G401 (cell line): ENCODE measurements at places on chromosomes 7 and 10. TPM values are rescaled to one million over a fixed set of nuclear protein-coding genes. Genes with fewer than 3 reads are reported as not detected.

- no peak for DNase-seq
Measured at GRCh38 chr10:23338886-23339285, 5.7 kb downstream of the C10orf67 start.

DNA sequence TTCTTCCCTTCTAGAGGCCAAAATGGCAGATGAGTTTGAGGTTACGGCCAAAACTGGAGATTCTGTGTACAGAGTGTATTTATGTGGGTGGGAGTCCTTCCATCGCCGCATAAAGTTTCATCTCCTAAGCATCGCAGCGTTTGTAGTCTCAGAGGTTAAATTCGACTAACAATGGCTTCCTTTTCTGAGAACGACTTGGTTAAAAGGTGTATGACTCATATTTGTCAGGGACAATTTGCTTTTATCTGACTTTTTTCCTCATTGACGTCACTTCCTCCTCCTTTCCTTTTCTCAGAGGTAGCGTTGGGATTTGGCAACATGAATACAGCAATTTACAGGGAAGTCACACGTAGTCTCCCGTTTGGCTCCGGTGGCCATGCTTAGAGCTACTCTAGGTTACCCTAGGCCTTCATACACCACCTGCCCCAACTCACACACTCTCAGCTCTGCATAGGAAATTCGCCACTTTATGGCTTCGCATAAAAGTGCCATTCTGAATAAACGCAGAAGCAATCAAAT lies 37.6 kb upstream of the TCF7L2 start:
- DNase-seq, result no peak

- DNase-seq, result no peak
Measured at GRCh38 chr7:102721-103120, 89.7 kb upstream of the FAM20C start.

DNA sequence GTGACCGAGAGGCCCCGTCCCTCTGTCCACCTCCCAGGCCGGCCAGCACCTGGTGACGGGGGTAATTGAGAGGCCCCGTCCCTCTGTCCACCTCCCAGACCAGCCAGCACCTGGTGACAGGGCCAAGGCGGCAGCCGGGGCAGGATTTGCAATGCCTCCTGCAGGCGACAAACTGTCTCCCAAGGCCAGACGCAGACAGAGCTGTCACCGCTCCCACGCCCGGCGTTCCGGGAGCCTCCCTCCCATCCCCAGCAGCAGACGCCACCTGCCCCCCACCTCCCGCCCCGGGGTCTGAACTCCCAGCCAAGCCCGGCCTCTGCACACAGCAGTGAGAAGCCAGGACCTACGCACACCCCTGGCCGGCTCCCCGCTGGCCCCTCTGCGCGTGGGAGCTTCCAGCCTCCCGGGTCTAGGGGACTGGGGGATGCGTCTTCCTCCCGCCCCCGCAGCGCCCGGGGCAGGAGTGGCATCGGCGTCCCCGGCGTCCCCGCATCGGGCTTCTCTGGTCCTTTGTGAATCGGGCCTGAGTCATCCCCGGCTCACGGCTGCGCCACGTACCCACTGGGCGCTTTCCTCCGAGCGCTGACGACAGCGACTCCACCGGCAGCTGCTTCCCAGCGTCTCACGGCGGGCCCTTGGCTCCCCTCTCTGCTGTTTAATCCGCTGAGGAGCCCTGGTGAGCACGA lies 95.1 kb upstream of the DIP2C start:
- peak; percentile 49 for DNase-seq

GRCh38 chr7:117470777-117471176 lies 9.0 kb upstream of the CFTR start:
- no peak for DNase-seq

- DNase-seq, result no peak
Measured at GRCh38 chr7:114949231-114949630, 27.3 kb downstream of the MDFIC start.

DNA sequence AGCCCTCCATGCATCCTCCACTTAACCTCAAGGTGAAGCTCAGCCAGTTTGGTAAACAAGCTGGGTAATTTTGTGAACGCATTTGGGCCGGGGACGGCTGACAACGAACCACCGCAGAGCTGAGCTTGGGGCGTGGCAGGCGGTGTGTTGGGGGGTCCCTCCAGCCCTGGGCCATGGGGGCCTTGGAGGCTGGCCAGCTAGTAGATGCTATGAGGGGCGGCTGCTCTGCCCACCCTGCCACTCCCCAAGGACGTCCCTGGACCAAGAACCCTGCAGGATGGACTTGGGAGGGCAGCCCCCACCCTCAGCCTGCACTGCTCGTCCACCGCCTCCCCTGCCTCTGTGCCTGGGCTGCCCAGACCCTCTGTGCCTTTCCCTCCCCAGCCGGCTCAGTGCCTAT lies 12.0 kb upstream of the SCART1 start:
- DNase-seq, result no peak

GRCh38 chr10:71627956-71628355 lies 91.6 kb downstream of the C10orf105 start:
- DNase-seq, result no peak

DNA sequence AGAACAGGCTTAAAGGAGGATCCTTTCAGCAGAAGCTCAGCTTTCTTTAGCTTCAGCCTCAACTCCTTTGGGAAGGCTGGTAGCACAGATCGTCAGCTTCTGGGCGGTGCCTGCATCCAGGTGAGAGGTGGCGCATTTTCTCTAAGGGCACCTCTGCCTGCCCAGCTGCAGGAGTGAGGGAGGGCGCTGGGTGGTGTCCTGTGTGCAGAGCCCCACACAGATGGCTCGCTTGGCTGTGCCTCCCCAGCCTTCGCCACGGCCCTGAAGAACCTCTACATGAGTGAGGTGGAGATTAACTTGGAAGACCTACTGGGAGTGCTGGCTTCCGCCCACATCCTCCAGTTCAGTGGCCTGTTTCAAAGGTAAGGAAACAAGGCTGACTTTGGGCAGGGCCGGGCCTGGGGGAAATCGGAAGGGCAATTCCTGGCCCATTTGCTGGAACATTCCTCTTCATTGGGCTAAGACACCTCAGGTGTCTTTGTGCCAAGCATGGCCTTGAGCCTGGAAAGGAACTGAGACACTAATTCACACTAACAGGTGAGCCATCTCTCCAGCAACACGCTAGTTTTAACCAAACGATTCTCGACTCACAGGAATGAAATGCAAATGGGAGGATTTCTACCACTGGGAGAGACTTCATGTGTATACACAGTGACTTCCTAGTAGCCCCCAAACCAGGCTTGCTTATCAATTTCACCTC lies 19.9 kb downstream of the BTBD16 start:
- no peak for DNase-seq

DNA sequence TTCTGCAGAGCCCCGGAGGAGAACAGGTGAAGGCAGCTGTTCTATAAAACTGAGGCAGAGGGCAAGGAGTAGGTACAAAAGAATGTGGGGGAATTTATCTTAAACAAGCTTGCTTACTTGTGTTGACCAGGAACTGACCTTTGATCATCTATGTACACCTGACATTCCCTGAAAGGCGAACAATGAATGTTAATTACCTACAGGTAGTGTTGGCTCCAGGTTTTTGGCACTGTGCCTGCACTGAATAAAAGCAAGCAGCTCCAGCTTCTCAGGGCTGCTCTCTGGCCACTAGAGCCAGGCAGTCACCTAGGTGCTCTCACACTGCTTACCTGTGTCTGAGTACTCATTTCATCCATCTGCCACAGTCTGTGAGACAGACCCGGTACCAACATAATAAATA lies 87.0 kb downstream of the RAPGEF5 start:
- no peak for DNase-seq

DNA sequence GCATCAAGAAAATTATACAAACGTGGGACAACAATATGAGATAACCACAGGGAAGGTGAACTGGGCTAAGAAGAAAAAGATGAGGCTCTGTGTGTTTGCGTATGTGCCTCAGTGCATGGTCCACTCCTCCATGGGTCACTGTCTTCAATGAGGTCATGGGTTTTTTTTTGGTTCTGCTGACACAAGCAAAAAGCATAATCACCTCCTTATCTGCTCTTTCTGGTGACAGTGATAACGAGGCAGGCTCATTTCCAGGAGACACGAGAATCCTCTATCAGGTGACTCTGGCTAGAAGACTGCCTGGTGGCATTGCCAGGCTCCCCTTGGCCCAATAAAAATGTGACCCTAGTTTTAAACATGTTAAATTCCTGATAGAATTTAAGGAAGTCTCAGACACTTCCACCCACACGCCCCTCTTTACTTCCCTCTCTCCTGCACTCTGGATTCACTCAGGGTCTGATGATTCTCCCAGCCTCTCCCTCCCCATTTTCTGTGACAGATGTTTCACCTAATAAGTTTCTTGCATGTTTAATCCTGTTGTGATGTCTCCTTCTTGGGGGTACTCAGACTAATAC lies 35.3 kb upstream of the CDCA7L start:
- no peak for DNase-seq

DNA sequence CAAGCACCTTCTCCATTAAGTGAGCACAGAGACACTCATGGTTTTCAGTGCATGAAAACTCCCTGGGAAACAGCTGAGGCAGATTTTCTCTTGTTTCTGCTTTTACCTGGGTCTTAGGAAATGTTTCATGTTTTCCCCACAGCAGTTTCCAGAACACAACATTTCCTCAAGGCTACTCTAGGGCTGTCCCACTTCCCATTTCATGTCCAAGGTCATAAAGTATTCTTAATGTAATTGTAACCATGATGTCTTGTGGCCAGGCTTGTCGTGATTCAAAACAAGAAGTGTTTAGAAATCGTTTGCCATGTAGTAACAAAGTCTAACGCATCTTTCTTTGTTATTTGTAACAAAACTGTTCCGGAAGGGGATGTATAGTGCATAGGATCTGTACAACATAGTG lies 83.8 kb upstream of the NRP1 start:
- DNase-seq, result no peak

DNA sequence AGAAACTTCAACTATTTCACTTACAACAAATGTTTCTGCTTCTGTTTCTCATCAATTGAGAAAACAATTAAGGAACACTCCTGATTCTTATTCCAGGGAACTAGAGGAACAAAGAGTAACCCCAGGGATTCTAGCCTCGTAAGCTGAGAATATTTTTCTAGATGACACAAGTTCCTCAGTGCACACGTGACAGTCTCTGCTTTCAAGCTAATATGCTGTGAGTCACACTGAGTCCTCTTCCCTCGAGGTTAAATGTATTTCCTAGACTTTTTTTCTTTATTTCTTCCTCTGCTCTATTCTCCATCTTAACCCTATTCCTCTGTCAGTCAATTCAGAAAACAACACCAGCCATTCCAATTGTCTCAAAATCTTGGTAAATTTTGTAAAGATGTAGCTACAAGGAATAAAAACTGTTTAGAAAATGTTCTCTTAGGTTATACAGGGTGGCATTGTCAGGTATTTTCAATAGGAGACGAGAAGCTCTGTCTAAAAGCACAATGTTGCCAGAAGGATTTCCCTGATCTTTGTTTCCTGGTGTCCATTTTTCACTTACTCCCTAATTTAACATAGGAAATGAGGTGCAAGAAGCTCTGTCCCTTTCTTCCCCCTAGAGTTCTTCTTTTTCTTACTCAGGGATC lies 5.8 kb upstream of the C1GALT1 start:
- no peak for DNase-seq

DNA sequence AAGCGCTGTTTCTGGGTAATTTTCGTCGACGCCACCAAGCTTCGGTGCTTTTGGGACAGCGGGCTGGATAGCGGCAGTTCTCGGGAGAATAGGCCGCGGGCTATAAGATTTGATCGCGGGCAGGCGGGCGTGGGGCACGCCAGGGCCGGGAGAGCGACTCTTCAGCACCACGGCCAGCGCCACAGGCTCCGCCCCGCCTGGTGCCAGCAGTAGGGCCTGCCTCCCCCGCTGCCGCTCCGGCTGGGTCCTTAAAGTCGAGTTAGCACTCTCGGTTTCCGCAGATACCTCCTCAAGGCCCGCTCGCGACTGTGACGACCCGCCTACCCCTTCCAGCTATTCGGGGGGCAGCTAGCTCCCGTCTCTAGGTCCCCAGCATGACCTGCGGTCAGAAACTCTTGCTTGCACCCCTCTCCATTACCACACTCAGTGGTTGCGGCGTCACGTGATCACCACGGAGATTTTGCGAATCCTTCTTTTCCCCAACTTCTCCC lies 9.4 kb downstream of the NXPH1 start:
- peak; percentile 45 for DNase-seq

DNA sequence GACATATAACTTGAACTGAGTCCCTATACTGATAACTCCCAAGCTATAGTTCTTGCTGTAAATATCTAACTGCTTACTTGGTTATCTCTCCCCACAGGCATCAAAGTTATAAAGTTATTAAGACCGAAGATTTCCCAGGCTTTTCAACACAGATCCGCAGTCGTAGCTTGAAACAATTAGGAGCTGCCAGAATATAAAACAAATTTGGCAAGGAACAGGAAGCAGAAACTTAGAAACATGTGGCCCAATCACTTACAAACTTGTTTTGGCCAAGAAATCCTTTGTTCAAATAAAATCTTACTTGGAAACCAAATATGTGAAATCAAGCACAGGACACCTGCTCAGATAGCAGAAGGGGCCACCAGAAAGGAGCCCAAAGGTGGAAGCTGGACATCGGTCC lies 9.0 kb downstream of the SLC16A12 start:
- no peak for DNase-seq

- no peak for DNase-seq
Measured at GRCh38 chr10:90798482-90798881, 59.4 kb downstream of the HTR7 start.

DNA sequence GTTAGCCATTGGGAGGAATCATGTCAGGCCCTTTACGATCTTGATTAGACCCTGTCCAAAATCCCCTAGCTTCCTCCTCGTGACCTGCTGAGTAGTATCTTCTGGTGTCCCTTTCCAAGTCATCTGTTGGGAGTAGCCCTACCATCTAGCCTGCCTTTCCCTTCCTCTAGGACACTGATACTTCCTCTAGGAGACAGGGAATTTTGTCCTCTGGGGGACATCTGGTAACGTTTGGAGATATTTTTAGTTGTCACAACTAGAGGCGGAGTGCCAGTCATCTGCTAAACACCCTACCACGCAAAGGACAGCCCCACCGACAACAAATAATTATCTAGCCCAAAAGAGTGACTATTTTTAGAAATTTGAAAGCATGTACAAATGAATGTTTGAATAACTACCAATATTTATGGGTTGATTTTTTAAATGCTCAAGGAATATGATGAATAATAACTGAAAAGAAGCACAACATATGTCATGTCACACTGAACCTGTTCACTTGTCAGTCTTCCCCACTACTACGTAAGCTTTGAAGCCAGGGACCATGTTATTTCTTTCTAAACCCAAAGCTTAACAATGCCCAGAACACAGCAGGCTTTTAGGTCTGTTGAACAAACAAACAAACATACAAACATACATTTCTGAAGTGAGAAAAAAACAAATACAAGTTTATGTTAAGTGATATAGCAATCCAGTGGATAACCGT lies 105.9 kb downstream of the ARHGAP12 start:
- no peak for DNase-seq

DNA sequence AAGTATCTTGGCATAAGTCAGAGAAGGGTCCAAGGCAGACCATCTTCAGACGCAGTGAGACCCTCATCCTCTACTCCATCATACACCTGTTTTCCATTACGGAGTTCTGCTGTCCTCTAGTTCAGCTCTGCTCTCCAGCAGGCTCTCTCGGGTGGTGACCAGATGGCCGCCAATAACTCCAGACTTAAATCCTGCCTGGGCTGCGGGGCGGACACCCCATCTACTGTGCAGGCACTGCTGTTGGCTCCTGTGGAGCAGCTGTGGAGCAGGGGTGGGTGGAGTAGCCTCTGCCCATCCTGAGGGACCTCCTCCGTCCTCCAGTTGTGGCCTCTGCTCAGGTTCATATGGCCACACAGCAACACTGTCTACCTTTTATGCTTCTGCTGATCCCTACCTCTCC lies 608.1 kb downstream of the SDK1 start:
- no peak for DNase-seq

Gene SEMA3E
- total RNA-seq, result 0.47 and 1.2 TPM in 2 replicates

Gene PDE1C
- not detected in 2 replicates for total RNA-seq

Gene HOXA6
- 5.1 TPM in 1 of 2 replicates, not detected in the other for total RNA-seq

Gene UBN2
- 2.6 and 4.1 TPM in 2 replicates for total RNA-seq

Gene FRG2B
- total RNA-seq, result not detected in 2 replicates
